ENCODE measurements at places on chromosomes 12 and 14.

GRCh38 chr12:117662220-117662619, 300.8 kb upstream of the NOS1 start:
- peak; percentile 89 for DNase-seq

DNA sequence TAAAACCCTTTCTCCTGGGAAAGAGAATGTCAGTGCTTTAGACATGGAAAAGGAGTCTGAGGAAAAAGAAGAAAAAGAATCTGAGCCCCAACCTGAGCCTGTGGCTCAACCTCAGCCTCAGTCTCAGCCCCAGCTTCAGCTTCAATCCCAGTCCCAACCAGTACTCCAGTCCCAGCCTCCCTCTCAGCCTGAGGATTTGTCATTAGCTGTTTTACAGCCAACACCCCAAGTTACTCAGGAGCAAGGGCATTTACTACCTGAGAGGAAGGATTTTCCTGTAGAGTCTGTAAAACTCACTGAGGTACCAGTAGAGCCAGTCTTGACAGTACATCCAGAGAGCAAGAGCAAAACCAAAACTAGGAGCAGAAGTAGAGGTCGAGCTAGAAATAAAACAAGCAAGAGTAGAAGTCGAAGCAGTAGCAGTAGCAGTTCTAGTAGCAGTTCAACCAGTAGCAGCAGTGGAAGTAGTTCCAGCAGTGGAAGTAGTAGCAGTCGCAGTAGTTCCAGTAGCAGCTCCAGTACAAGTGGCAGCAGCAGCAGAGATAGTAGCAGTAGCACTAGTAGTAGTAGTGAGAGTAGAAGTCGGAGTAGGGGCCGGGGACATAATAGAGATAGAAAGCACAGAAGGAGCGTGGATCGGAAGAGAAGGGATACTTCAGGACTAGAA, 6.1 kb downstream of the PNN start:
- no peak for DNase-seq

GRCh38 chr12:114272605-114273004, 133.3 kb downstream of the TBX5 start:
- DNase-seq = no peak

DNA sequence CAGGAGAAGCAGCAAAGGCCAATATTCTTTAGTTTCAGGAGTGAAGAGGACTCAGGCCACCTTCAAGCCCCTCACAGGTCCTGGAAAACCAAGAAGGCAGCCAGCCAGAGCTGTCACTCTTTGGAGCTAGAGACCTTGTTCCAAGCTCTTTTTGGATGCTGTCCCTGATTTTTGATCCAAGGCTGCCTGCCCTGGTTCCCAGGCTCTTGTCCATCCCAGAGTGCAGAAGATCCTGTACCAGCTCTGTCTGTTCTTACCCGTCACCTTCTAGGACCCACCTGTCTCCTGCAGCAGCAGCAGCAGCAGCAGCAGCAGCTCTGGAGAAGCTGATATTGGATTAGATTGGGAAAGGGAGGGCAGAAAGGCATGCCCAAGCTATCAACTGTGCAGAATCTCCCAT, 157.1 kb upstream of the NEDD1 start:
- no peak for DNase-seq

GRCh38 chr14:83485591-83485990, 1951.9 kb upstream of the SEL1L start:
- DNase-seq = peak; percentile 11

DNA sequence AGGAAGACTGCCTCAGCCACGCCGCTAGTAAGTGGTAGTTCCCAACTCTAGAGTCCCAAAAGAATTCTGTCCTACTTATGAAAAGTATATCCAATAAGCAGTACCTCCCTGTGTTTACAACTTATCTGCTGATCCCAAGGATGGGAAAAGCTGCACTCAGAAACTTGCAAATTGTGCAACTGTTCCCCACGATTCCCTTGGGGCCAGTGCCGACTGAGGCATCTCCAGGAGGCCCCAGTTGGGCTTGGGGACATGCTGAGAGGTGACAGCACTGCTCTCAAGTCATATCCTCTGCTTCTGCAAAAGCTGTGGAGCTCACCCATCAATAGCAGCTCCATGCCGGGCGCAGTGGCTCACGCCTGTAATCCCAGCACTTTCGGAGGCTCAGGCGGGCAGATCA, 23.7 kb downstream of the SPRING1 start:
- DNase-seq = no peak

- DNase-seq = no peak
Measured at GRCh38 chr14:23099212-23099861, 4.0 kb downstream of the C14orf119 start.

DNA sequence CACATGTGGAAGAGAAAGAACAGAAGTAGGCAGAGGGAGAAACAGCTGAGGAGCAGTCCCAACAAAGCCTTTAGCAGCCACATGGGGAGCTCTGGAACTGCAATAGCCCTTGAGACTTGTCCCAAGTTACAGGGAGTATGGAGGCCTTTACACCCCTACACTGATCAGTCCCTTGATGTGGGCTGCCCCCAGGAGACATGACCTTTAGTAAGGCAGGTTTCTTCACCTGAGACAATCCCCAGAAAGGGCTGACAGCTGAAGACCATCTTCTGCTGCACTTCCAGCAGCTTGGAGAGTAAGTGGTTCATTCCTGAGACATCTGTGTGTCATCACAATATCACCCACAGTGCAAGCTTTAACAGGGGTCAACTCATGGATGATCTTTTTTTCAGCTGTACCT, 8.6 kb upstream of the SNAPC1 start:
- no peak for DNase-seq

GRCh38 chr12:47079981-47080724, 394 bp upstream of the AMIGO2 start:
- DNase-seq = peak; percentile 84

GRCh38 chr12:121765573-121765972, 27.9 kb downstream of the RHOF start:
- DNase-seq = peak; percentile 67

DNA sequence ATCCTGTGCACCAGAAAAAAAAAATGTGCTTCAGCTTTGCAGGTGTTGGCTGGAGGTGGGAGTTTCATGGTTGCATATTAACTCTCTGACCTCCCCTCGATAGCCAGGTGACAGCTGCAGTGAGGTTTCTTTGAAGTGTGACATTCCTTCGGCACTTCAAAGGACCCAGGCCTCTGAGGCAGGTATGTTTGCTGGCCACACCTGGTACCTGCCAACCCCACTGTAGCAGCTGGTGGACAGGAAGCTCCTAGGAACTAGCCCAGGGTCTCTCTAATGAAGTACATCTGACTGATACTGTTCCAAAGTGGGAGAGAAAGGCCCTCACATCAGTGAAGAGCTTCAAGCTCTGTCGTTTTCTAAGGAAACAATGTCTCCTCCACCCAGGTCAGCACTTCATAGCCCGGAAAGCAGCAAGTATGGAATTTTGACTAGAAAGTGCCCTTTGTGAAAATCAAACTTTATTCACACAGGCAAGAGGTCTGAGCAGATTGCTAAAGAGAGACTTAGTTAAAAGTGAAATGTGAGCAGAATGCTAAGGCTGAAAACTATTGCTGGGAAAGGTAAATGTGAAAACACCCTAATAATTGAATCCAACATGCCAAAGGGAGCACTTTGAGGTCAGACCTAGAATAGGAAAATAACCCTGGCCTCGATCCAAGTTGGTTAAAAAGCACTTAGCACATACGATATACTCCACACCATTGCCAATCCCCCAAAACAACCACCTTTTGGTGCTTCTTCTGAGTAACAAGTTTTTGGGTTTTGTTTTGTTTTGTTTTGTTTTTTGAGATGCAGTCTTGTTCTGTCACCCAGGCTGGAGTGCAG, 71.3 kb downstream of the PHLDA1 start:
- DNase-seq = peak; percentile 80

GRCh38 chr14:83163016-83163415, 1629.4 kb upstream of the SEL1L start:
- DNase-seq = peak; percentile 45

- peak; percentile 53 for DNase-seq
Measured at GRCh38 chr12:118034429-118035189, 18.1 kb downstream of the RFC5 start.

GRCh38 chr12:15887043-15887817, 5.0 kb downstream of the STRAP start:
- no peak for DNase-seq

- no peak for DNase-seq
Measured at GRCh38 chr14:46482200-46482599, 169.4 kb downstream of the RPL10L start.

GRCh38 chr14:103871596-103872480, 24.5 kb upstream of the PPP1R13B start:
- DNase-seq = no peak

GRCh38 chr14:29380826-29381225, 546.8 kb downstream of the PRKD1 start:
- no peak for DNase-seq

GRCh38 chr12:57178213-57178612, 30.8 kb upstream of the LRP1-AS start:
- no peak for DNase-seq

DNA sequence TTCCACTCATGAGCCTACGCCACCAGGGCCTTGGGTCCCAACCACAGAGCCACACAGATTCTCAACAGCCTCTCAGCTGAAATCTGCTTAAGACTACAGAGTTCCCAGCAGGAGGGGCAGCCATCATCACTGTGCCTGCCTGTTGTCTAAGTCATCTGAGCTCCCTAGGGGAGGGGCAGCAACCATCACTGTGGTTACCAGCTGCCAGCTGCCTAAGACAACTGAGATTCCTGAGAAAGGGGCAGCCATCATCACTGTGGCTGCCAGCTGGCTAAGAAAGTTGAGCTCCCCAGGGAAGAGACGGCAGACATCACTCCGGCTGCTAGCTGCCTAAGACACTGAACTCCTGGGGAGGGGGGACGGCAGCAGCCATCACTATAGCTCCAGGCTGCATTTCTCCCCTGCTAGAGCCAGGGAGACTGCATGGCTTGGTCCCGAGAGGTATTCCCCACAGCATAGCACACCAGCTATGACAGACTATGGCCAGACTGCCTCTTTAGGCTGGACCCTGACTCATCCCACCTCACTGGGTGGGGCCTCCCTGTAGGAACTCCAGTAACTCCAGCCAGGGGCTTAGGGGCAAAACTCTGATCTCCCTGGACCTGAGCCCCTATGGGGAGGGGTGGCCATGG, 37.2 kb upstream of the C14orf132 start:
- DNase-seq = peak; percentile 4

- no peak for DNase-seq
Measured at GRCh38 chr12:89514751-89515150, 9.8 kb downstream of the GALNT4 start.

- no peak for DNase-seq
Measured at GRCh38 chr12:131050463-131051154, 96.9 kb downstream of the ADGRD1 start.

- DNase-seq = peak; percentile 1
Measured at GRCh38 chr12:75366629-75367028, 24.3 kb upstream of the GLIPR1L2 start.

DNA sequence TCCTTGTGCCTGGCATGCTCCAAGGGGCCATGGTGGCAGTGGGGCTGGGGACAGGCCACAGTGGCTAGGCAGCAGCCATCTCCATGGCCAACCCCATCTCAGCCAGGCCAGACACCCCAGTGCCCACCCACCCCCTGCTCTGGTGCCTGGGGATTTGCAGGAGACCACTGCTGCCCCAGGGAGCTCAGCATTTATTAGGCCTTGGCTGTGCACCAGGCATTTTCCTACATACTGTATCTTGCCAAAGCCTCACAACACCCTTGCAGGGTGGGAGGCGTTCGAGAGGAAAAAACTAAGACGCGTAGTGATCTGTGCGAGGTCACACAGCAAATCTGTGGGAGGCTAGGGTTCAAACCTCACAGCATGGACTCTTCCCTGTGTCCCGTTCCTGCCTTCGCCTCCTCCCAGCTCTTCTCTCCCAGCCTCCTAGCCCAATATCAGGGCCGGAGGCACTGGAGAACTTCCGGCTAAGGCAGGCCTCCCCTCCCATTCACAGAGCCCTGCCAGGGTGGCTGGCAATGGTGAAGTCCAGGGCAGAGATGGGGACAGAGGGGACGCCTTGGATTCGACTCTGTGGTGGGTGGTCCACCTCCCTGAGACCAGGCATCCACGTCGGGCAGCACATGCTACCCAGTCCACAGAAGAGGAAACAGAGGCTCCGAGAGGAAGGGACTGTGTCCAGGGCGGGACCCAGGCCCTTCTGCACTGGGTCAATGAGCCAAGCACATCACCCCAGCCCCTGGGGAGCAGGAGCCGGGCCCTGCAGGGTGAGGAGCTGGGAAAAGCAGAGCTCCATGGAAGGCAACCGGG, 57.4 kb downstream of the FAM222A start:
- DNase-seq = no peak

DNA sequence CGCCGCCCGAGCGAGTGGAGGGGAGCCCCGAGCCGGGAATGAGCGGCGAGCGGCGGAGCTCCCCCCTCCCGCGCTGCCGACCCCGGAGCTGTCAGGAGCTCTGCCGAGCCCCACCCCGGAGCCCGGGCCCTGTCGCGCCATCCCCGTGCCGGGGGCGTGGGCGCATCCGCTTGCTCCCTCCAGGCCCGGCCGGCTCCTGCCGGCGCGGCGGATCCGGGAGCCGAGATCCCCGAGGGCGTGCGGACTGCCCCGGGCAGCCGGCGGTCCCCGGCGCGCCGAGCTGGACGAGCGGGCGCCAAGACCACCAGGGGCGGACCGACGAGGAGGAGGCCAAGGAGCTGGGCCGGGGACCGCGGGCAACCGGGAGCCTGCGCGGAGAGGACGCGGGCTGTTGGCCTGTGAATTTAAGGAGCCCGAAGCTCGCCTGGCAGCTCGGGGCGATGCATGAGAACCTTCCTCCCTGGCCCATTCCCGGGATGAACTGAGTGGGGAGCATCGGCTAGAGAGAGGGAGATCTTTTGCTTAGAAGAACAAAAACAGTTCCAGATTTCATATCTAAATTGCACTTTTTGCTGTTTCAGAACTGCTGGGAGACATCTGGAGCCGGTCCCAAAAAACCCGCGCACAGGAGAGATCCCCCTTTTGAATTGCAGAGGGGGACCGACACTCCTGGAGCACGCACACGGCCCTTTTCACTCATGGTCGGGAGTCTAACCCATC, 2.0 kb downstream of the PTHLH start:
- peak; percentile 34 for DNase-seq

- DNase-seq = peak; percentile 37
Measured at GRCh38 chr12:7128681-7129286, at the start of gene RBP5. Gene RBP5 (minus strand): TSS chr12:7128889. CDS start chr12:7128775, 114 bp downstream.

- no peak for DNase-seq
Measured at GRCh38 chr12:115320967-115321366, 637.0 kb upstream of the TBX3 start.

DNA sequence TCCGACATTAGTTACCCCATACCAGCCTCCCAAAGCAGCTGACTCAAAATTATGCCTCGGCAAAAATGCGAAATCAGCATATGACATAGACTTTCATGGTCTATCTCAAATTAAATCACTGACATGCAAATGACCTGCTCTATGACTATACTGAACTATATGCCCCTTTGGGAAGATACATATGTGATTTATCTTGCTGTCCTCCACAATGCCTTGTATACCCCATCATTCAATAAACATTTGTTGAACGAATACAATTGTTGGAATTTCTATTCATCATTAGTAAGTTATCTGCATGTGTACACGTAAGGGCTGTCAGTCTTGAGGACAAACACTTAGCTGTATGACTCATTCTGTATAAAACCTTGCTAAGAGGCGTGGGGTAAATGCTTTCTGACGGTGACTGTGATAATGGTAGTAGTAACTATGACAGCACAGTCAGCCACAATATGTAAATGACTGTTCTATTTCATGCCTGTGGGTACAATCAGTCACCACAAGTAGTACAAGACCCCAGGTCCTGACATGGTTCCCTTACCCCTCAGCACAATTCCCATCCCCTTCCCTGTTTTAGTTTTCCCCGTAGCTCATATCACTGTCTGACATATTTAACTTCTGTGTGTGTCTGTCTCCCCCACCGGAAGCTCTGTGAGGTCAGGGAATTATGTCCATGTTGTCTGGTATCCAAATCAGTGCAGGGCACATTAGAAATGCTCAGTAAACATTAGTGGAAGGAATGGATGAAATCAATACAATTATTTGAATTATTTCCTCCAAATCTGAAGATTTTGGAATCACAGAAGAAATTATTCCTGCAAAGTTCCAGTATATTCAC, 42.8 kb downstream of the STXBP6 start:
- DNase-seq = peak; percentile 93

Data from kidney tubule cell (primary cell).